ENCODE measurements at places on chromosomes 5 and 9.

- DNase-seq = no peak
Observed at GRCh38 chr9:95570150-95570549, 53.4 kb upstream of the PTCH1 start.

- no peak for DNase-seq
Observed at GRCh38 chr9:91951944-91952520, 2.0 kb upstream of the ROR2 start.

GRCh38 chr9:81108391-81108790 is 581.0 kb downstream of the TLE1 start:
- no peak for DNase-seq

- DNase-seq = no peak
Observed at GRCh38 chr9:3916984-3917383, 382.9 kb downstream of the GLIS3 start.

GRCh38 chr5:122846051-122846550 is 688 bp downstream of the SNX24 start:
- DNase-seq = no peak

DNA sequence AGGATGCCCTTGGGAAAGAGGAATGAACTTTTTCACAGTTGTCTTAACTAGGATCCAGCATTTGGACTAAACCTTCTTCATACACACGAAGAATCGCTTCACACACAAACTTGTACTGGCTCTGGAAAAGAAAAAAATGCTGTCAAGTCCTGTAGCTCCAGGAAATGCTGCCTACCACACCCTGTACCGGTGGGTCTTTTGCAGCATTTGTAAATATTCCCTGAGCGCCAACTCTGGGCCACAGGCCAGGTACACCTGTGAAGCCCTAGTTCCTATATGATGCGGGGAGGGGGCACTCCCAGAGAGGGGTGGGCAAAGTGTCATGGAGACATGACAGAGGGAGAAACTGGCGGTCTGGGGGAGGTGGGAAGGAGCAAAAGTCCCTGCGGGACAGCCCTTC is 58.7 kb upstream of the EPB41L4B start:
- no peak for DNase-seq

DNA sequence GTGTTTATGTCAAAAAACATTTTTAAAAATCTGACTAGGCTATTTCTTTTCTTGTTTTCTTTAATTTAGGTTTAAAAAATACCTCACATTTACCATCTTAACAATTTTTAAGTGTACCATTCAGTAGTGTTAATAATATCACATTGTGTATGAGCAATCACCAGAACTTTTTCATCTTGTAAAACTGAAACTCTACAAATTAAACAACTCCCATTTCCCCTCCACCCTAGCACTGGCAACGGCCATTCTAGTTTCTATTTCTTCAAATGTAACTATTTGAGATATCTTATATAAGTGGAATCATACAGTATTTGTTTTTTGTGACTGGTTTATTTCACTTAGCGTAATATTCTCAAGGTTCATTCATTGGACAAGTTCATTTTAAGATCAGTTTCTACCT is 27.7 kb downstream of the PLCXD3 start:
- no peak for DNase-seq

DNA sequence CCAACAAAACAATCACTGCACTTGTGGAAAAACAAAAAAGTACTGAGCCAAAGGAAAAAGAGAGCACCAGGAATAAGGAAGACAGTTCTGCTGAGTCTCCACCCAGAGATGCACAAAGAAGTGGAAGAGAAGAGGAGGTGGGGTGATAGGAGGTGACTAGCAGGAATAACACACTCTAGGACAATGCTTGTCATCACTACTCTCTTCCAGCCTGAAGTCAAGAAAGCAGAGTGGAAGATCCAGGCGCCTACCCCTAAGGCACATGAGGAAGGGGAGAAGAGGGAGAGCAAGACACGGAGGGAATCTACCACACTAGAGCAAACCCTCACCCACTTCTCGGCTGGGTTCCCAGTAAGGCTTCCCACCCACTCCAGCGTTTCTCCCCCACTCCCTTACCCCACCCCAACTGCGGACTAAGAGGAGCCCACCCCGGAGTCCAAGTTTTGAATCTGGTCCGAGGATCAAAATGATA is 1.7 kb downstream of the SLIT3 start:
- no peak for DNase-seq

- no peak for DNase-seq
Observed at GRCh38 chr9:119986713-119987112, 593.3 kb downstream of the CDK5RAP2 start.

DNA sequence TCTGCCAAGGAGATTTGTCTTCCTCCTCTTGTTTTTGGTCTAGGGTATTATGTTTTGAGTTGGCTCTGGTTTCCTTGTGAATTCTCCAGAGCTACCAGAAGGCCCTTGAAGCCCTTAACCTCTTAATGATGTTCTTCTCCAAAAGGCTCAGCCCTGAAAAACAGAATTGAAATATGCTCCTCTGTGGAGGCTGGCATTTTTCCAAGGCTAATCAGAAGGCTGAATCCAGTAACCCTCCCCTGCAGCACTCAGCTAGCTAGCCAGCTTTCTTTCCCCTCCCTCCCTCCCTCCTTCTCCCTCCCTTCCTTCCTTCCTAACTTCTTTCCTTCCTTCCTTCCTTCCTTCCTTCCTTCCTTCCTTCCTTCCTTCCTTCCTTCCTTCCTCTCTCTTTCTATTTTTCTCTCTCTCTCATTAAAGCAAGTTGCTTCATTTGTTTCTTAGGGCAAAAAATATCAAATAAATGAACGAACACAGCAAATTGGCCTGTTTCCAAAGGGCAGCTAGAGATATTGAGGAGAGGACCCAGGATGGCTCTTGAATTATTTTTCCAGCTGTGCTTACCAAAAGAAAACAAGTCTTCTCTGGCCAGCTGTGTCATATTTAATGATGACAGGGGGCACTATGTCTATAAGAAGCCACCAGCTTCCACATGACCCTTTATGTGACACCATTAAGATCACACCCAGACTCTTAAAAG is 38.7 kb downstream of the JAKMIP2 start:
- DNase-seq = no peak

DNA sequence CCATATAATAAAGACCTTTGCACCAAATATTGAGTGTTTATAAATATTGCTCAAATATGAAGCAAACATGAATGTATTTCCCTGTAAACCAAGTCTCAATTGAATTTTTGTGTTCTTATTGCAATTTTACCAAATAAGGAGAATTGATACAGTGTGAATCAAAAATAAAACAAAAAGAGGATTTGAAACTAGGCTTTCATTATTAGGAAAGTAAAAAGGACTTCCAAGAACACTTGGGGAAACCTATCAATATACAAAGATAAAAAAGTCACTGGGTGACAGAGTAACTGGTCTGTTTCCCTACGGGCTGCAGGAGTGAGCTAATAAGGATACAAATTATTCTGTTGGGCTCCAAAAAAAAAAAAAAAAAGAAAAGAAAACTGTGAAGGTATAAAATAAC is 44.8 kb upstream of the SNX2 start:
- DNase-seq = no peak

DNA sequence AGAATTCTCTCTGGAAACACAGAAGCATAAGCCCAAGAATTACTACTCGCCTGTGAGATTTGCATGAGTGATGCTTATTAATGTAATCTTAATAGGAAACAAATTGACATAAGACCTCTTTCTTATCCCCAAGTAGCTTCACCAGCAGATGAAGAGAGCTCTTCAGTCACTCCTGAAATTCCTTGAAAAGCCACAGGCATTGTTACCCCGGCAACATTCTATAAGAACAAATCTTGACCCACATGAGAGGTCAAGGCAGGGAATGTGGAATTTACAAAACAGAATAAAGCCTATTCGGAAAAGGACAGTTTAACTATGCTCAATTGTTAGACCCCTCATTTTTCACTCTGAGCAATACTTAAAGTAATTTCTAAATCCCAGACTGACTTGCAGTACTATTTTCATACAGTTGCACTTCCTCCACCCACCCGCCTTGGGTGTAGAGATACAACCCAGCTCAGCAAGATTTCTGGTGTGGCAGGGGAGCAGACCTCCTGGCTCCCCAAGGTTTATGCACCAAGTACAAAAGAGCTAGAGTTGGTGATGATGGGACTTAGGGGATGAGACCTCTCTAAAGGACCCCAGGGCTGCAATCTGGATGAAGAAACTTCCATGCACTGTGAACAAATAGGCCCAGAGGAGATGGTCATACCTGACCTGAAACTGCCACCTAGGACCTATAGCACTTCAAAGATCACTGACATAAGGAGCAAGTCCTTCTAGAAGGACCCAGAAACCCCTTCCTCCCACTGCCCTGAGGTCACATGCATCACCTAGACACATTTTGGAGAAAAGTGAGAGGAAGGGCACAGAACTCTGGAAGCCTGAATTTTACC is 242.1 kb downstream of the ZNF608 start:
- no peak for DNase-seq

DNA sequence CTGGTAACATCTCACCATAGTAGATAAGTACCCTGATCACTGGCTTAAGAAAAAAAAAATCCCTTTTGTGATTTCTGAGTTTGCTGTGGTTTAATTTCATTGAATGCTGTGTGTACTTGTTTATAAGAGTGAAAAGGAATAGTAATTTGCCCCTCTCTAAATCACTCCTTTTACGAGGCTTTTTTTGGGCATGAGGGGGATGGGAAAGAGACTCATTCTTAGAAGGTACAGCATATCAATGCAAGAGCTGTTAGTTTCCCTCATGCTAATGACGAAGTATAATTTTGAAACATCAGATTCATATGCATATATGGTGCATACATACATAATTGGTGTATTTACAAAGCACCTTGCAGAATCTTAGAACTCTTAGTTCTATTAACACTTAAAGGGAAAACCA is 2.4 kb upstream of the SLC44A1 start:
- no peak for DNase-seq

DNA sequence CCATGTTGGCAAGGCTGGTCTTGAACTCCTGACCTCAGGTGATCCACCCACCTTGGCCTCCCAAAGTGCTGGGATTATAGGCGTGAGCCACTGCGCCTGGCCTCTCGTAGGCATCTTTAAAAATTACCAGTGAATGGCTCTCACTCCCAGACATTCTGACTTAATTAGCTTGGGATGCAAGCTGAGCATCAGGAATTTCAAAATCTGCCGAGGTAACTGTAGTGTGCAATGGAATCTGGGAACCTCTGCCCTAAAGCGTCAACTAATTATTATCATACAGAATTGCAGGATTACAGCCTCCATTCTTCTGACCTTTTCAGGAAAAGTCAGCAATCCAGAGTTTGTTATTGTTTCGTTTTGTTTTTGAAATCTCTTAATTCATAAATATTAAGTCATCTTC is 213.4 kb upstream of the DMAC1 start:
- DNase-seq = no peak

DNA sequence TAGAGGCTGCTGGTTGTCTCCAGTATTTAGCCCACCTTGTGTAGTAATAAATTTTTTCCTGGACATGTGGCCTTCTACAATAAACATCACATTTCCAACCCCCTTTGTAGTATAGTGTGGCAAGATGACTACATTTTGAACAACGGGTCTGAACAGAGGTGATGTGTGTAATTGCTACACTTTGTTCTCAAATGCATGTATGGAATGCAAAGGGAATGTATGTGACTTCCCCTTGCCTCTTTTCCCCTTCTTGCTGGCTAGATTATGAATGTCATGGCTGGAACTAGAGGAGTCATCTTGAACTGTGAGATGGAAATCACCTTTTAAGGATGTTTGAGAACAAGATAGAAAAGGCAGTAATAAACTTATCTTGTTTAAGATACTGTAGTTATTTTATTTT is 54.5 kb downstream of the PRR16 start:
- no peak for DNase-seq

DNA sequence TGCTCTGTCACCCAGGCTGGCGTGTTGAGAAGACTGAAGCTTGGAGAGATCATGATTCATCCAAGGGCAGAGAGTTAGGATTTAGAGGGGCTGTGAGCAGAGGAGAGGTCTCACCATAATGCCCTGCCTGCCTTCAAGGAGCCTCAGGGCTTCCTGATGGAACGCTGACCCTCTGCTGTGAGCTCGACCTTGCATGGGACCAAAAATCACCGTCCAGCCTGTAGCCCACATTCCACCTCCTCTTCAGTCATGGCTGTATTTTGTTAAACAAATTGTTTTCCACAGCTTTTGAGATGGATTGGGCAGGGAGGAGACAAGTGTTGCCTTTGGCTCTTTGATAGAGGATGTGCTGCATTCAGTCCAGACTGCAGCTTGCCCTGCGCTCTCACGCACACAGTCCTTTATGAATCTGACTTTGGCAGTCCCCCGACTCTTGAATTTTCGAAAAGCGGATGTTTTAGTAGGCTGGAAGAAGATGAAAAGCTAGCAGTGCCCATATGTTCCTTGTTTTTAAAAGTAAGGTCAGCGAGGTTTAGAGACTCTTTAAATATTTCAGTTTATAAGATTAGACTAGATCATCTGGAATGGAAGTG is 79.5 kb downstream of the MVB12B start:
- DNase-seq = no peak

- DNase-seq = no peak
Observed at GRCh38 chr5:59391576-59391975, 501.9 kb downstream of the PDE4D start.

DNA sequence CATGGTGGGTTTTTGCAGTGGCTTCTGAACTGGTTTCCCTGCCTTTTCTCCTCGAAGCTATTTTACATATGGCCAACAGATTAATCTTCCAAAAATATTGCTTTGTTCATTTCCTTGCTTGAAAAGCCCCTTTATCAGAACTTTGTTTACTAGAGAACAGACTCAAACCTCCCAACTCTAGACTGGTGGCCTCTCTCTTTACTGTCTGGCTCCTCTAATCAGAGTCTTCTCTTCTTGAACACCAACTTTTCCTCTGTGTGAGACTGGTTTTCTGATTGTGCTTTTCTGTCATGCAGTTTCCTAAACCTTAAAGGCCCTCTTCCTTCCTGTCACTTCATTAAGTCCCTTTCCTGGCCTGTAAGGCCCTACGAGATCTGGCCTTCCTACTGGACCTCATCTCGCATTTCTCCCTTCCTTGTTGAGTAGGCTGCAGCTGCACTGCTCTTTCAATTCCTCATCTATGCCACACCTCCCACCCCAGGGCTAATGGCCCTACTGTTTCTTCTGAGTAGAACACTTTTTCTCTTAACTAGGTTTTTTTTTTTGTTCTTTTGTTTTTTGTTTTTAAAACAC is 5.7 kb downstream of the C9orf43 start:
- DNase-seq = no peak

- DNase-seq = no peak
Observed at GRCh38 chr9:121154782-121155181, 46.9 kb downstream of the RAB14 start.

DNA sequence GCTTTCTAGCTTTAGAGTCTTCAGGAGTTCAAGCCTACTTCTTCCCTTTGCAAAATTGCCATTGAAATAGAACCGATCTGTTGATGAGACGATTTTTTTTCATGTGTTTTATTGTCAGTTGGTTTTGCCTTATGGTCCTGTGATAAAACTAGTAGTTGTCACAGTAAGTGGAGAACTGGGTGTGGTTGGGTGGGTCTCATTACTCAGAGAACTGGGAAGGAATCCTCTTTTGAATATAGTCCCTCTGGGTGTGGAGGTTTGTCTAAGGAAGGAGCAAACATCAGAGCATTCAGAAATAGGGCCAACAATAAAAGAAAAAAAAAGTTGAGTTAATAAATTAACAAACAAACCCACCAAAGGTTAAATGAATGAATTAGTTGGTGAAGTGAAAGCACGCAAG is 69.0 kb downstream of the ALDH1A1 start:
- DNase-seq = no peak

All from Right ventricle myocardium inferior (tissue), 1 donor.